NCI-H446 (cell line): ENCODE measurements at places on chromosomes 12 and 14.

GRCh38 chr12:43022838-43023237 lies 433.3 kb upstream of the PRICKLE1 start:
- DNase-seq, result no peak

DNA sequence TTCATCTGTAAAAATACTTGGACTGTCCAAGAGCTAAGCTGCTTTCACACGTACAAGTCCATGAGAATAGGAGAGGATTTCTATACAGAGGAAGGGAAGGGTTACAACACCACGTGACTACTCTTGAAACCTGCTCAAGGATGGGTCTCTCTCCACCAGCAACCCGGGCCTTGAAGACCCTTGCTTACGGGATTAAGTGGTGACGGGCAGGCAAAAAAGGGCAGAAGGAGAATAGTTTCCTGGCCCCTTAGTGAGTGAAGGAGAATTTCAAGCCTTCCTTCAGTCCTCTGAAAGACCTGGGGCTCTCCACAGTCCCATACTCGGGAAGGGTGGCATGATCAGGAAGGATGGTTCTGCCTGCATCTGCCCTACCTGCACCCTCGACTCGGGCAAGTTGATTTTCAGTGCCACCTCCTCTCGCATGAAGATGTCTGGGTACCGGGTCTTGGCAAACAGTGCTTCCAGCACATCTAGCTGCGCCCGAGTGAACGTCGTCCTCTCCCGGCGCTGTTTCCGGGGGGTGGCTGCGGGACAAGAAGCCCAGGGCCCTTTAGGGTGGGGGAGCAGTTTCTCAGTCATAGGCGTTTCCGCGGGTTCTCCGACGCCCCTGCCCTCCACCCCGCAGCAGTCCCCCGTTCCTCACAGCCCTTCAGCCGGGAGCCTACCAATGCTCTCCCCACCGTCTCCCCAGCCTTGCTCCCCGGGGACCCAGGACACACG lies 6.3 kb downstream of the OTX2 start:
- DNase-seq, result no peak

DNA sequence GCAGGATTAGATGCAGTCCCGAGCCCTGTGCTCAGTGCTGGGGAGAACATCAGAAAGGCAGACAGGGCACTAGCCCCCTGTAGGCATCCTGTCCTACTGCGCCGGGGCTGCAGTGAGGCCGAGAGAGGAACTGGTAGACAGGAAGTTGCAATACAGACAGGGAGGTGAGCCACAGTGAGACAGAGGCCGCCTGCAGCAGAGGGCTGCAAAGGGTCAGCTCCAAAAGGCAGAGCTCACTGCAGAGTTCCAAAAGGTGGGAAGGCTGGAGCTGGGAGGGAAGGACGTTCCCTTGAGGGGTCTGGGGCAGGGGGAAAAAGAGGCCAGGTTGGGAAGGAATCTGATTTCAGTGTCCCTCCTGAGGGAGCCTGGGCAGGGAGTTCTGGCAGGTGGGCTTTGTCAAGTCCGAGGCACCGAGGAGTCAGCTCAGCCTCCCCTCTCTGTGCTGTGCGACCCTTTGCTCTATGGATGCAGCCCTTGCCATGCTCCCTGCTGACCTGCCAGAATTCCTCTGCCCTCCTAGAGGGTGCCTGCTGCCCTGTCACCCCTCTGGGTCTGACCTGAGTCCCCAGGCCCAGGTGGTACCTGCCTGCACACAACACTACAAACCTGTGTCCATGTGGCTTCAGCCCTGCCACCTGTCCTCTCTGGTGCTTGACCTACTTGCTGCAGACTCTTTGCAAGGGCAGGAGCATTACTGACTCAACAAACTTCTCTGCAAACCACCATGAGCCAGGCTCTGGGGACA lies 63.5 kb downstream of the PRMT8 start:
- no peak for DNase-seq

DNA sequence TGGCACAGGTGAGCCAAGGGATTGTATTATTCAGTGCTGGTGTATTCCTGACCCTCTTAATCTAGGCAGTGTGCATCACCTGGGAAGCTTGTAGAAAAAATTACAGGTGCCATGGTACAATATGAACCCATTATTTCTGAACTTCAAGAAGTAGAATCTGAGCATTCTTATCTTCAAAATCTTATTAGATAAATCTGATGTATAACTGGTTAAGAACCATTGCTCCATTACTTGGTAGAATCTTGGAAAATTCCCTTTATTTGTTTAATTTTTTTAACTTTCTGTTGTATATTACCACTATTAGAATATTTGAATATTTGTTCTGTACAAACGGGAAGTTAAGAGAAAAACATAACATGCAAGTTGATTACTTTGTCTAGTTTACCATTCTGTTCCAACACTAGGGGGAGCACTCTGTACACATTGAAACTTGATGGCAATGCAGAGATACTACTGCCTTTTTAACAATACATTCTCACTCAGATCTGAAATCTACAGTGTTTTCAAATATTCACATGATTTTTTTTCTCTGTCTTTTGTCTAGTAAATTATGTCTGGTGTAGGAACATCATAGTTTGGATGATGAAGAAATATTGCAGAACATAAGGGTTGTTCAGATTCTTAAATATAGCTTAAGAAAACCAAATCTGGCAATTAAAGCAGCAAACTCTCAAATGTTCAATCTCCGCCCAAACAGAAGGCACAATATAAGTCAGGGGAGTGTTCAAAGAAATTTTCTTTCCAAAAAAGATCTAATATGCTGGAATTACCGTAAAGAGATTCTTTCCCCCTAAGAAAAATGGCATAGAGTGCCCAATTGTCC lies 196.6 kb downstream of the PCNX1 start:
- peak; percentile 39 for DNase-seq

DNA sequence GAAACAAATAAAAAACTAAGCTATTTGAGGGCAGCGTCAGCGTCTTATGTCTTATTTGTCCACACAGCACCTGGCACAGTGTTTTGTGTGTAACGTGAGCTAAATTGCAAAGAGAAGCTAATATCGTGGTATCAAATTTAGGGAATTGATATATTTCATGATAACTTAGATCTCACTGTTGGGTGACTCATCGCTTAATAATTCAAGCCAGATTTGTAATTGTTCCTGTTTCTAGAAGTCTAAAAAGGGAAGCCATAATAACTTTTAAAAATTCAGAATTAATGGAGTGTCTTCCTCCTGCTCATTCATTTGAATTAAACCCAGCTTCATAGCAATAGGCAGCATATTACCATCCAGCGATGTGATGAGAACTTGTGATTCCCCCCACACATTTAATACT lies 214.7 kb downstream of the PDZRN4 start:
- no peak for DNase-seq

- no peak for DNase-seq
Measured at GRCh38 chr14:89219051-89219450, 198.0 kb downstream of the FOXN3 start.

GRCh38 chr12:127301876-127302275 lies 965.1 kb upstream of the TMEM132C start:
- no peak for DNase-seq

DNA sequence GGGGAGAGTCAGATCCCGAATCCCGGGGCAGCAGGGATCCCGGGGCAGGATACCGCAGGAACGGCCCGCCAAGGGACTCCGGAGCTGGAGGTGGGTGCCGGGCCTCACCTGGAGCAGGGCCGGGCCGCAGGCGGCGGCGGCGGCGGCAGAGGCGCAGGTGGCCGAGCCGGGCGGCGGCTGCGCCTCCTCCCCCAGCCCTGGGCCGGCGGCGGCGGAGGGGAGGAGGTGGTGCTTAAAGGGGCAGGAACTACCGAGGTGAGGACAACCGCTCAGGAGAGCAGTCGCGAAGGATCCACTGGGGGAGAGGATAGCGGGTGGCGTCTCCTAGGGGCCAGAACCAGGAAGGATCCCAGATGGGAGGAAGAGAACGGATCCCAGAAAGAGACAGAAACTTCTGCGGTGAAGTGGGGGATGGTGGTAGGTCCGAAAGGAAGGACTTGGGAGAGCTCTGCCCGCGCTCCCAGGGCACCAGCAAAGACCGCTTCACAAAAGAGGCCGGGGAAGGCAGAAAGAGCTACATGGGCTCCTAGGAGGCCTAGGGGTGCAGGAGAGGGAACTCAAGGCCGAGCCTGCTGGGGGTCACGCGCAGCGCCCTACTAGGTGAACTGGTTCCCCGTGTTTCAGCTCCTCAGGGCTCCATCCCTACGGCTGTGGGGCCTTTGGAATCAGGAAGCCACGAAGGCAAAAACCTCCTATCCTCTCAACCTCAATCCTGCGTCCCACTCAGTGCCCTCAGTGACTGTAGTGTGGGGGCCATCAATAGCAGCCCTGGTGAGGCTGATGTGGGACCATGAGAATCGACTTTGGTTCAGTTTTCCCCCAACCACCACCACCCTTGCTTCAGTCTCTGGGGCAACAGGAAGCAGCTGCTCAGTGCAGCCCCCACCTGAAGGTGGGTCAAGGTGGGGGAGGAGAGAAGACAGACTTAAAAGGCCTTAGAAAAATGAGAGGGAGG lies 5.0 kb upstream of the BAZ2A start:
- peak; percentile 68 for DNase-seq

- peak; percentile 85 for DNase-seq
Measured at GRCh38 chr14:30443368-30444007, 115.5 kb upstream of the G2E3 start.

DNA sequence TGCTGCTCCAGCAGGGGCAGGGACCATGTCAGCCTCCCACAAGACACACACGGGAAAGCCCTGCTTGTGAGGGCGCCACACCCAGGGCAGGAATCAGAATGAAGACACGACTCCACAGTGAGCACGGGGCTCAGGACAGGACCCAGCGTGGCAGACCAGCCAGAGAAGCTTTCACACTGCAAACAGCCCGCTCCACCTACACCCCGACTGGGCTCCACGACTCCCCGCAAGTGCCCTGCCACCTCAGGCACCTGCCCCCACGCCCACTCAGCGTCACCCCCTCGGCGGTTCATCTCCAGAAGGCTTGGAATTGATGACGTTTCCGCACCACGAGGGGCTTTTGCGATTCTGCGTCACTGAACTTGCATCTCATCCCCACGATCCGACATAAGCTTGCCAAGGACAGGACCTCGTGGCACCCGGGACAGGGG lies 91.1 kb downstream of the FBXL14 start:
- DNase-seq, result no peak

GRCh38 chr14:89849931-89850330 lies 104.6 kb downstream of the EFCAB11 start:
- no peak for DNase-seq

DNA sequence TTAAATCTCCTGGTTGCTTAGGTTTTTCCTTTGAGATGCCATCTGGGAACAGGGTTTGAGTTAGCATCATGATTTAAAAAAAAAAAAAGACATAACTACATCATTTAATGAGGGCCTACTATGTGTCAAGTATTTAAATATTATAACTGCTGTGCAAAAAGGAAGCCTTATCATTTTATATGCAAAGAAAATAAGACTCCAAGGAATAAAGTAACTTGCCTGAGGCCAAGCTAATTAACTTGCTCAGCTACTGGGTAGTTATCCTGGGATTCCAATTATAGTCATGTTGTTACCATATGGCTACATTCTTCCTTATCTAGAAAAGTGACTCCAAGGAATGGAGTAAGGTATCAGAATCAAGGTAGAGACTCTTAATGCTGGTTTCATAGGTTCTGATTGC lies 123.5 kb downstream of the SLC41A2 start:
- no peak for DNase-seq

DNA sequence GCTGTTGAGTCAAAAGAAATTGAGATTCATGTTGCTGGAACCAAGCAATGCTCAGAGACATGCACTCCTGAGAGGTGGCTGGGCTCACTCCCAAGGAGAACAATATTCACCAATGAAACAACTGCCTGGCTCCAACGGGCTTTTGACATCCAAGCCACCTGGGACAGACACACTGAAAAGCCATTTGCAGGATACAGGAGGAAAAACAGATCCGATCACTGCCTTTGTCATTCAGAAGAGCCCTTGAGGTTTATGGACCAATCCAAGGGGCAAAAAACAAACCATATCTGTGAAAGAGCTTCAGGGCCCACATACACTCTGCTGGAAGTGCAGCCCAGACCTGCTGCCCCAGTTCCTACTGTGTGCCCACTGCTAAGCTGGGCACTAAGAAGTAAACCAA lies 277.5 kb downstream of the NUAK1 start:
- DNase-seq, result no peak

- DNase-seq, result no peak
Measured at GRCh38 chr12:66508025-66508424, 170.9 kb downstream of the GRIP1 start.

DNA sequence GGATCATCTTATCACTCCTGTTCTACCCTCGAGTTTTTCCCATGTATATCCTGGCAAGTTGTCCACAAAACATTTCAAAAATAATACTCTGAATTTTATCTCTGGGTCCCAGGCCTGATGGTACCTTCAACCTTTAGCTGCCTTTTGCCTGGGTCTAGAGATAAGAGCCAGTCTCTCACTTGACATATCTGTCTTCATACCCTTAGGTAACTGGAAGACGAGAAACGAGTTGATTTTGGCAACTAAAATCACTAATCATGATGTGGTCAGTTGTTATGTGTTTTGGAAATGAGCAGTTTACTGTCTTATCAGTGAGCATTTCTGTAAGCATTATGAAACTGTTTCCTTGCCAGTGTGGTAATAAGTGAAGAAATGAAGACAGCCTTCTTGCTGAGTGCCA lies 6.3 kb downstream of the RNF10 start:
- no peak for DNase-seq

DNA sequence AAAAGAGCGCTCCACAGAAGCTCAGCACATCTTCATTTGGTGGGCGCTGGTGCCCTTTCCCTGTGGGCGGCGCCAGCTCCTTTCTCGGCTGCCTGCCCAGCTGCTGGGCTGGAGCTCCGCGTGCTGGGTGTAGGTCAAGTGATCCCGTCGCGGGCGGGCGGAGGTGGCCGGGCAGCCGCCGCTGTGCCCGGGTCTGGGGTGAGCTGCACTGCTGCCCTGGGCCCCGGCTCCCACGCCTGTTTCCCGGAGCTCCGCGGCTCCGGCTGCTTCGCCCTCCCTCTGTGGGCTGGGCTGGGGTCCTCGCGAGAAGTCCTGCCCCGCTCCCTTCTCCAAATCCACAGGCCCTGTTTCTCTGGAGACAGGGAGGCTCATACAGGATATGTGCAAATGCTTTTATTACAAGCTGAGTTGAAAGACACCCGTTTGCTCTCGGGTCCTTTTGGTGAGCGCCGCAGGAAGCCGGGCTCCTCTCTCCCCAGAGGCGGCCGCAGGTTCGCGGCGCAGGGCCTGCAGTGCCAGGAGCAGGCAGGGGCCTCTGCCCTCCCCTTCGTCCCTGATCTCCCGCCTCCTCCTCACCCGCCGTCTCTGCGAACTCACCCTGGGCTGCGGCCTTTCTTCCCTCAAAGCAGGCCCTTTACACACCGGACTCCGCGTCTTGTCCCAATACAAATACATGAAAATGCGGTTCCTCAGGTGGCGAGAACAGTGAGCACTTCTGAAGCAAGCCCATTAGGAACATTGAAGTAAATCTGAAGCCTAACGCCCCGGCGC lies 67.8 kb upstream of the CAPRIN2 start:
- DNase-seq, result no peak

DNA sequence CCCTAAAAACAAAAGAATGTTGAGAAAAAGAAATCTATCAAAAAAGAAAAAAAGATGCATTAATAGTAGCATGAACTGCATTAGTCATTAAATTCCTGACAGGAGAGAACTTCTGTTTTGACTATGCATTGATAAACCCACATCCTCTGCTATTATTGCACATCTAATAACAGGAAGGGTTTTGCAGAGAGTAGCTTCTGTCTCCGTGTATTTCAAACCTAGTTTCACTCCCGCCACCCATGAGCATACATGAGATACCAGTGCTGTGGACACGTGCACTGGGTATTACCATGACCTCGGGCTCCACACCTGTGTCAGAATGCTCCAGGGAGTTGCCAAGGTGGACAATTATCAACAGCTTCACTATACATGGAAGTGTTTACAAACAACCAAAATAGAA lies 449.1 kb upstream of the SOX5 start:
- no peak for DNase-seq

GRCh38 chr12:99611599-99611998 lies 36.0 kb upstream of the GARIN6 start:
- no peak for DNase-seq
